B cell (primary cell): ENCODE measurements at places on chromosomes 16 and 17. TPM values are rescaled to one million over a fixed set of nuclear protein-coding genes. Genes with fewer than 3 reads are reported as not detected.

DNA sequence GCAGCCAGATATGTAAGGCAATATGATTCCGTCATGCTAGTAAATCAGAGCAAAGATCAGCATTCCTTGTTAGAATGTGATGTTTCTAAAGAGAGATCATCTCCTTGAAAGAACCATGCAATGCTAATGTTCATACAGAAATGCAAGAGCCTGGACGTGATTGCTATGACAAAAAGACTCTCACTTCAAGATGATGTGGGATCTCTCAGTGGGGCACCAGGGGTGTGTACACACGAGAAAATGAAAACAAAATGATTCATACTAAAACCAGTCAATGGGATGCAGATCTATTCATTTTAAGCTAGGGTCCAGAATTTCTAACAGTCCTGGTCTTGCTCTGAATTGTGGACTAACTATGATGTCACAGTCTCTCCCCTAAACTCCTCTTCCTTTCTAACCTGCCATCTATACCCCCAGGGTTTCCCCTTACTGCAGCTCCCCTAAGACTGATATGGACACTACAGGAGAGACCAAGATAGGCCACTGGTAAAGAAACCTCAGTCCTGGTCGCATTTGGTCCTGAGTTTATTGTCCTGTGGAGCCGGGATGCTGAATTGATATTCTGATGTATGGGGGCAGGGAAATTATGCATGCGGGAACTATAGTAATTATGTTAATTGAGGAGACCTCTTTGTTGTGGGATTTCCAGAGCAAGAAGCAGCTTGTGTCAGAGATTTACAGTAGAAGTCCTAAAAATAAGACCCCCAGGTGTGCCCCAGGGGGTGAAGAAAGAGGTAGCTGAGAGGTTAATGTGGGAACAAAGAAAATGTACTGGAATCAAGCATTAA is 179.0 kb downstream of the PMP22 start:
- no peaks in the 10 kb centered on the region for H3K27me3 ChIP-seq
- no peaks in the 10 kb centered on the region for H3K36me3 ChIP-seq
- no peak overlapping the region for H3K27ac ChIP-seq
- H3K4me3 ChIP-seq, result no peak overlapping the region

DNA sequence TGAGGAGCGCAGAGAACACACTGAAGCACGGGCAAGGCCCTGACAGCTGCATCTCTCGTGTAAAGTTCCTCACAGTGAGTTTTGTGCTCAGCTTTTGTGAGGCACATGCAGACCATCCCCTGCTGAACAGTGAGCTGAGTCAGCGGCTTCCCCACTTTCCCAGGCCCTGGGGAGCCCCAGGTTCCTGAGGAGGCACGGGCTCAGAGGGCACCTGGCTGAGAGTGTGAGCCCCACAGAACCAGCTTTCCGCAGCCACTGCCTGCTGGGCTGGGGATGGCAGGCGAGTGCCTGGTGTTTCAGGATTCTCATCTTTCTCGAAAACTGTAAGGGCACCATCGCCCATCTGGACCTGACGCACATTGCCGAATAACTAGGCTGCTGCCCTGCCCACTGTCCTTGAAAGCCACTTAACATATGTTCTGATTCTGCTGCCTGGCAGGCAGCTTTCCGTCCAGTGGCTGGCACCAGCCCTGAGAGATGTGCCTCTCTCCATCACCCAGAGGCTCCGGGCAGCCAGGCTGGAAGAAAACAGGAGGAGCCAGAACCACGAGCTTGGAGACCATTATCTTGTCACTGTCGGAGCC is 266.7 kb upstream of the FOXF1 start:
- no peaks in the 10 kb centered on the region for H3K36me3 ChIP-seq
- no peak overlapping the region for H3K27ac ChIP-seq
- H3K4me1 ChIP-seq, result no peaks in the 10 kb centered on the region
- peaks cover 8% of the 10 kb centered on the region for H3K27me3 ChIP-seq

GRCh38 chr17:65514082-65514481 is 47.4 kb downstream of the AXIN2 start:
- no peak overlapping the region for H3K27ac ChIP-seq
- H3K27me3 ChIP-seq, result no peaks in the 10 kb centered on the region
- no peaks in the 10 kb centered on the region for H3K4me1 ChIP-seq
- no peak for DNase-seq

The ZNF598 gene
- 49.5 and 50.3 TPM in 2 replicates for total RNA-seq

DNA sequence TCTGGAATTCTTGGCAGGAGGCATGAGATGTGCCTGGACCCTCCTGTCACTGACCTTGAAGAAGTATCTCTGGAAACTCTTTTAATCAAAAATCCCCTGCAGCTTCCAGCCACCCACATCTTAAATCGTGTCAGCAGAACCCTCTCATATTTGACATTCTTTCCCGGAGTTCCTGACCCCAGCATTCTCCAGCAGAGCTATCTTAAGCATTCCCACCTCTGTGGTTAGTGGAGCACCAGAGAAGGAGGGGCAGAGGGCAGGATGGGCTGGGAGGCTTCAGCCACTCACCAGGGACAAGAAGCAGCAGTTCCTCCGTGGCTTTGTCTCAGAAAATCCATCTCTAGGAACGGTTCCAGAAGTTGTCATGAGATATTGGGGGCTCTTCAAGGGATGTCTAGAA is 149.9 kb downstream of the RGS9 start:
- H3K27ac ChIP-seq, result no peak overlapping the region
- no peak overlapping the region for H3K4me3 ChIP-seq
- no peaks in the 10 kb centered on the region for H3K27me3 ChIP-seq
- no peaks in the 10 kb centered on the region for H3K36me3 ChIP-seq
- DNase-seq, result no peak

The SSTR5 gene
- not detected in 2 replicates for total RNA-seq

DNA sequence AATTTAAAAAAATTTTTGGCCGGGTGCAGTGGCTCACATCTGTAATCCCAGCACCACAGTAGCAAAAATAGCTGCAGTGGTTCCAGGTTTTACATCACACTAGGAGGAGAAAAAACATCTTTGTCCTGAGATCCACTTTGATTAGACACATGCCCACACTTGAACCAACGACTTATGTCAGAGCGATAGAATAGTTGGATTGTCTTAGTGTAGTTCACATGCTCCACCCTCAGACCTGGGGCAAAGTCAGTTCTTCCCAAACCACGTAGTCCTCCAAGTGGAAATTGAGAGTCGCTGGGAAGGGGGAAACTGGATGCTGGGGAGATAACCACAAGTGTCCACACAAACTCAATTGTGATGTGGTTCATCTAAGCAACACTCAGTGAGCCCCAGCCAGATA is 11.4 kb upstream of the ITGAM start:
- no peak overlapping the region for H3K27ac ChIP-seq
- no peak for DNase-seq
- H3K4me3 ChIP-seq, result no peak overlapping the region
- no peaks in the 10 kb centered on the region for H3K36me3 ChIP-seq
- no peaks in the 10 kb centered on the region for H3K27me3 ChIP-seq

- H3K27me3 ChIP-seq, result no peaks in the 10 kb centered on the region
- DNase-seq, result peak; percentile 74
- peaks cover 52% of the 10 kb centered on the region for H3K36me3 ChIP-seq
- peak overlapping the region; percentile 82 for H3K27ac ChIP-seq
- H3K4me3 ChIP-seq, result peak overlapping the region; percentile 95
Observed at GRCh38 chr17:63696381-63696961, 3.5 kb downstream of the LIMD2 start.

The NDUFAB1 gene
- 30.5 and 33.6 TPM in 2 replicates for total RNA-seq

DNA sequence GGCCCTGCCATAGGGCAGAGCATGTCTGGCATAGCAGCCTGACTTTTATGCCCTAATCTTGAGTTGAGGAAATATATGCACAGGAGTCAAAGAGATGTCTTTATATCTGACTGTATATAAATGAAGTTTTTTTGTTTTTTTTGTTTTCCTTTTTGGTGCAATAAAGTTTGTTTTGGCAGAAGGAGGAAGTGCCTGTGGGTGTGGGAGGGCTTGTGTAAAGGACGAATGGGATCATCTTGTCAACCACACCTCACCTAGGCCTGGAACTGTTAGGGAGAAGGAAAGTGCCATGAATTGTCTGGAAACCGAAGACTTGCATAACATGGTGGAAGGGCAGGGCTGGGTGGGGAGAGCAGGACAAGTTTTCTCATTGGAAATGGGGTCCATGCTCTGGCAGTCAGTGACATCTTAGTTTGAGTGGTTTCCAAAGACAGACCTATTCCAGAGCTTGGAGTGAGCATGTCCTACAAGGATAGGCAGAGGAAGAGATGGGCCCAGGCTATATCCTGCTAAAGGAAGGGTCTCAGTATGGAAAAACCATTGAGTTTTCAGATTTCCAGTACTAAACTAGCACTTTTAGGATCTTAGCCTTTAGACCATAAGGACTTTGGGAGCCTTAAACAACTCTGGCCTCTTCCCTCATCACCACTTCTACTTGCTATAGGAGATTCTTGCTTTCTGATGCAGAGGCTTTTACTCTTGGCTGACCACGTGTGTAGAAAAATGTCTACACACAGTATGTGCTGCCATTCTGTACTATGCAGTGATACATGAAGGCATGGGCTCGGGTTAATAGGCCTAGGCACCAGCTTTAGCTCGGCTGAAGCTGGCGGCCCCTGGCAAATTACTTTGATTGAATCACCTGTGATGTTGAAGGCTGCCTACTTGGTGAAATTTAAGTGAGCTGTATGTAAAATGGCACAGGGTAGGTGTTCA is 15.5 kb downstream of the SNF8 start:
- H3K36me3 ChIP-seq, result peaks cover 83% of the 10 kb centered on the region
- H3K27ac ChIP-seq, result no peak overlapping the region
- no peak overlapping the region for H3K4me3 ChIP-seq
- no peaks in the 10 kb centered on the region for H3K27me3 ChIP-seq
- H3K4me1 ChIP-seq, result no peaks in the 10 kb centered on the region
- DNase-seq, result no peak

GRCh38 chr17:12982224-12982623 is 35.6 kb downstream of the ELAC2 start:
- no peaks in the 10 kb centered on the region for H3K27me3 ChIP-seq
- no peak overlapping the region for H3K4me3 ChIP-seq
- H3K27ac ChIP-seq, result no peak overlapping the region
- DNase-seq, result peak; percentile 19
- no peaks in the 10 kb centered on the region for H3K4me1 ChIP-seq
- H3K36me3 ChIP-seq, result no peaks in the 10 kb centered on the region

The PPP4C gene
- total RNA-seq, result 89.0 and 93.3 TPM in 2 replicates

GRCh38 chr17:1561420-1562175 is 994 bp downstream of the PITPNA start:
- H3K27me3 ChIP-seq, result no peaks in the 10 kb centered on the region
- peaks cover 20% of the 10 kb centered on the region for H3K4me1 ChIP-seq
- DNase-seq, result peak; percentile 67
- H3K4me3 ChIP-seq, result peak overlapping the region; percentile 69

The MT1X gene
- 13.0 and 17.2 TPM in 2 replicates for total RNA-seq

DNA sequence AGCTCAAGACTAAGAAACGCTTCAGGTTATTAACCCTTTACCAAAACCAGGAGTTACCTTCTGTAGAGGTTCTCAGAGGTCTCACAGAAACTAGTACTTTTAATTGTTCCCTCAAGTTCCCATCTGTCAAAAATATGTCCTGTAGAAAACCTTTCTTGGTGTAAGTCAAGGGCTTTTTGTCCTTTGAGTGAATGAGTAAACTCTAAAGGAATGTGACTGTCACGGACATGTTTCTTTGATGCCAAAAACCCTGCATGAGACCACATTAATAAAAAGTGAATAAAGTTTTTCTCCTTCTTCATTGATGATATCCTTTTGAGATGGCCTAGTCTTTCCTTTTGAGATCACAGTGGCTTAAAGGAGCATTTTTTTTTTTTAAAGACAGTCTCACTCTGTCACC is 102.9 kb downstream of the NLK start:
- H3K27ac ChIP-seq, result no peak overlapping the region
- no peak for DNase-seq
- H3K27me3 ChIP-seq, result no peaks in the 10 kb centered on the region
- H3K36me3 ChIP-seq, result no peaks in the 10 kb centered on the region

GRCh38 chr16:4972938-4973587 is 14.9 kb downstream of the SEC14L5 start:
- peaks cover 2% of the 10 kb centered on the region for H3K27me3 ChIP-seq
- DNase-seq, result no peak
- H3K27ac ChIP-seq, result no peak overlapping the region
- no peak overlapping the region for H3K4me3 ChIP-seq
- H3K4me1 ChIP-seq, result peaks cover 14% of the 10 kb centered on the region

The MYOCD gene
- 0.15 and 0.32 TPM in 2 replicates for total RNA-seq

The SMIM36 gene
- total RNA-seq, result not detected in 2 replicates

DNA sequence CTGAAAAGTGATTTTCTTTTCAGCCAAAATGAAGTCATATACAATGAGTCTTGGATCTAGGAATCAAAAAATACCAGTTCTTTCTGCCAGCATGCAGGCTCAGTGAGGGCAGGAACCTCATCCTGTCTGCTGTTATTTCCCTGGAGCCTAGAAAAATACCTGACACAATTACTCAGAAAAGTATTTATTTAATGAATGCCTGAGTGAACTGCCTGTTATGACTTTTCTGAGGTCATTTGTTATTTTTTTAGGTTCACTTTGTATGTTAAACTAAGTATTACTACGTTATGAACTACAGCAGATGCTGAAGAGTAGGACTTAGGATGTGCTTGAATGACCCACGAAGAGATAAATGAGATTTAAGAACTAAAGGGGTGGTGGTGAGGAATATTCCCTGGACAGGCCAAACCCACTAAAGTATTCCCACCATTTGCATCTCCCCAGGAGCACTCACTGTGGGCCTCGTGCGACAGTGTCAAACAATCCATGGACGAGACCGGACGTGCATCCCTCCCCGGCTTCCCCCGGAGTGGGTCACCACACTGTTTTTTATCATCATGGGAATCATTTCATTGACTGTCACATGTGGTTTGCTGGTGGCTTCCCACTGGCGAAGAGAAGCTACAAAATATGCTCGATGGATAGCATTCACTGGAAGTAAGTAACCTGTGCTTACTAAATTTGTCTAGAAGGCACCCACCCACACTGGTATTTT is 17.1 kb upstream of the VWA3A start:
- no peak overlapping the region for H3K4me3 ChIP-seq
- no peaks in the 10 kb centered on the region for H3K27me3 ChIP-seq

The BCO1 gene
- total RNA-seq, result not detected in 2 replicates

GRCh38 chr17:59696682-59697277 is 10.4 kb downstream of the PTRH2 start:
- H3K36me3 ChIP-seq, result peaks cover 70% of the 10 kb centered on the region
- DNase-seq, result no peak
- no peaks in the 10 kb centered on the region for H3K27me3 ChIP-seq
- no peaks in the 10 kb centered on the region for H3K4me1 ChIP-seq
- no peak overlapping the region for H3K4me3 ChIP-seq

GRCh38 chr17:42251115-42251514 is 25.1 kb downstream of the STAT5B start:
- H3K36me3 ChIP-seq, result no peaks in the 10 kb centered on the region
- H3K4me1 ChIP-seq, result peaks cover 20% of the 10 kb centered on the region
- H3K4me3 ChIP-seq, result no peak overlapping the region
- no peak overlapping the region for H3K27ac ChIP-seq
- no peaks in the 10 kb centered on the region for H3K27me3 ChIP-seq

GRCh38 chr16:54052271-54052670 is 234.3 kb downstream of the IRX3 start:
- H3K4me3 ChIP-seq, result no peak overlapping the region
- no peak for DNase-seq
- no peaks in the 10 kb centered on the region for H3K27me3 ChIP-seq
- H3K27ac ChIP-seq, result no peak overlapping the region
- H3K4me1 ChIP-seq, result no peaks in the 10 kb centered on the region
- H3K36me3 ChIP-seq, result no peaks in the 10 kb centered on the region

- peak; percentile 31 for DNase-seq
- H3K36me3 ChIP-seq, result peaks cover 39% of the 10 kb centered on the region
- H3K27me3 ChIP-seq, result no peaks in the 10 kb centered on the region
- peaks cover 30% of the 10 kb centered on the region for H3K4me1 ChIP-seq
- no peak overlapping the region for H3K4me3 ChIP-seq
Observed at GRCh38 chr16:10957771-10958482, 13.6 kb downstream of the CLEC16A start.
